ENCODE measurements at places on chromosomes 11 and 22.

DNA sequence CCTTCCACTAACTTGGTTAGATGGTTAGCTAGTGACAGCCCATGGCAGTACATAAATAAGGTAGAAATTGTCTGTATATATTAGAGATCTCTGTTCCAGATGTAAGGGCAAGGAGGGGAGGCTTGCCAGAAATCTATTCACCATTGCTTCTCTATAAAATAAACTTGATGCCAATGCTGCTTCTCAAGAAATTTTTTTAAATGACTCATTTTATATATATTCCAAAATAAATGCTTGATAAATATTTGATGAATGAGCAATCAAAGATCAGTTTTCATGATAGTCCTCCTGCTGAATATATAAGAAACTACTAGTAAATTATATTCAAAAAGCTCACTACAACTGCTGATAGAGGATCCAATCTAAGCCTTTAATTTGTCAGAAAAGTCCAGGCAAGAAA, 710.6 kb upstream of the CCDC179 start:
- DNase-seq = no peak

DNA sequence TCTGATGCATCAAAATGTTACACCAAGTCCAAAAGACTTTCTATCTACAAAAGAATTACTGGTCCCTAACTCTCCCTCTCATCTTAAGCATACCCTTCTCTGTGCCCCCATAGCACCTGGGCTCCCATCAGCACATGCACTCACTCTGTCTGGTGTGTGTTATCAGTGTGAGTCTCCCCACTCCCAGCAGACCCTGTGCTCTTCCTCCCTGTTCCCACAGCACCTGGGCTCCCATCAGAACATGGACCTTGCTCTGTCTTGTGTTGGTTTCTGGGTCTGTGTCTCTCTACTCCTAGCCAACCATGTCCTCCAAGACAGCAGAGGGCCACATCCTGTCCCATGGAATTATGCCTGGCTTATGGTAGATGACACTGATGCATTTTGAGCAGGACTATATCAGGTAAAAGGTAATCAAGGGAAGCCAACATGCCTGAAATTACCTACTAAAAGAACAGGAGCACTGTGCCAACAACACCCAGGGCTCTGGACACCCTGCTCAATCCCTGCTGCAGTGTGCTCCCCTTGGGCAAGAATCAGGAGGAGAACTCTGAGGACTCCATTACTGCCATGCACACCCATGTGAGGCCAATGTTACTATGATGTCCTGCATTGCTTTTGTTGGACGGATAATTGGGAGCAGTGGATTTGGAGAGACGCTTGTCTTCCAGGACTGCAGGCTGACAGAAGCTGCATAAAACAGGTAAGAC, 34.3 kb downstream of the GAB4 start:
- no peak for DNase-seq

GRCh38 chr11:119634301-119634700, 94.7 kb downstream of the NECTIN1 start:
- DNase-seq = no peak

DNA sequence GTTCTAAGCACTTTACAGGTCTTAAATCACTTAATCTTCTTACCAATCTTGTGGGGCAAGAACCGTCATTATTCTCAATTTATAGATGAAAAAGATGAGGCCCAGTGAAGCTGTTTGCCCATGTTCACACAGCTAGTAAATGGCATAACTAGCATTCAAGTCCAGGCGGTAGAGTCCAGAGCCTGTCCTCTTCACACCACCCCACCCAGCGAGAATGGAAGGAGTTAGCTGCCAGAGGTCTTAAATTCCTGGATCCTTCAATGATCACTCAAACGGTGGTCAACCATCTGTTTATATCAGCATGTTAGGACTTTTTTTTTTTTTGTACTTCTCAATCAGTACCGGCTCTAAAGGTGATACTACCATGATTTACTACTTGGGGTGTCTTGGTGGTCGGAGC, 43.3 kb downstream of the PARVA start:
- DNase-seq = no peak

DNA sequence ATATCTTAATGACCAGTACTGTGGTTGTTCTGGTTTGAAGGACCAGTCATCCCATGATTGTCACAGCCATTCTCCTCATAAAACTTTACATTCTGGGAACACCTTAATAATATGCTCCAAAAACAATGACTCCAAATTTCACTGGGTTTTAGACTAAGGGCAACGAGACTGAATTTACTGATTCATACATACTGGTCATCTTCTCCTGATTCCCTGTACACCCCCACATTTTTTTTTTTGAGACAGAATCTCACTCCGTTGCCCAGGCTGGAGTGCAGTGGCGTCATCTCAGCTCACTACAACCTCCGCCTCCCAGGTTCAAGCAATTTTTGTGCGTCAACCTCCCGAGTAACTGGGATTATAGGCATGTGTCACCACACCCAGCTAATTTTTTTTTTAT, 78.9 kb downstream of the GAB2 start:
- no peak for DNase-seq

DNA sequence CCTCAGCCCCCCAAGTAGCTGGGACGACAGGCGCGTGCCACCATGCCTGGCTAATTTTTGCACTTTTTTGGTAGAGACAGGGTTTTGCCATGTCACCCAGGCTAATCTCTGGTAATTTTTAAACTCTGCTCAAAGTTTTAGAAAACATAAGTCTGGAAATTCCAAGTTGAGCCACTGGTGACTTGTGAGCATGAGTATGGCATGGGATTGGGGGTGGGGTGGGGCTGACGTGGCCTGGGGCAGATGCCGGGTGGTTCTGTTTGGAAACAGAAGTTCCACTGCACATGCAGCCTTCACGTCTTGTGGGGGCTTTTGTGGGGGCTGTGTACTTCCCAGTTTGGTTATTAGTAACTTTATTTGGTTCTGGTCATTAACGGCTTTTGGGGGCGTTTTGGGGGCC, 67.3 kb downstream of the PTPRJ start:
- DNase-seq = no peak

DNA sequence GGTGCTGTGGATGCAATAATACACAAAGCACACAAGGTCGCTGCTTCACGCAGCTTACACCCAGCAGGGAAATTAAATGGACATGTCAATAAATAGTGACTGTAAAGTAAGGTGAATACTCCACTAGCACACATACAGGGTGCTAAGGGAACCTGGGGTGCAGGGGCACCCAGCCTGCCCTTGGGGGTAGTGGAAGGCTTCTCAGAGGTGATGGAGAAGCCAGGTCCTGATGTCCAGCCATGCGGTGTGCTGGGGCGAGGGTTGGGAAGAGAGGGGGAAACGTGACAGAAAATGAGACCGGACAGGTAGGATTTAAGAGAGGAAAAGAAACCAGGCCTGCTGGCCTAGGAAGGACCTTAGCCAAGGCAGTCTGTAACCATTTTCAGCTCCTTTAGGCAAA, 200.5 kb downstream of the GRIK4 start:
- DNase-seq = no peak

GRCh38 chr11:107916671-107917241, 11.5 kb upstream of the RAB39A start:
- no peak for DNase-seq

DNA sequence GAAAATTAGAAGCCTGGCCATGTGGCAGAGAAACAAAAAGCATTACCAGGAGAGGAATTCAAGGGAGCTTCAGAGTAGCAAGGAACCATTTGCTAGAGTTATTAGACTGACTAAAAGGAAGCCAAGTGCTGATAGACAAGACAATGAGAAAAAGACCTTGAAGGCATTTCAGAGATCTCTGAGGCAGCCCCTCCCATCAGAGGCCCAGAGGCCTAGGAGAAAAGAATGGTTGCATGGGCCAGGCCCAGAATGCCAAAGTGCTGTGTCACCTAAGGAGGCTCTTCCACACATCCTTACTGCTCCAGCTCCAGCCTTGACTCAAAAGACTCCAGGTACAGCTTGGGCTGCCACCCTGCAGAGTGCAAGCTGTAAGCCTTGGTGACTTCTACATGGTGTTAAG, 61.8 kb upstream of the POU2AF2 start:
- DNase-seq = no peak

DNA sequence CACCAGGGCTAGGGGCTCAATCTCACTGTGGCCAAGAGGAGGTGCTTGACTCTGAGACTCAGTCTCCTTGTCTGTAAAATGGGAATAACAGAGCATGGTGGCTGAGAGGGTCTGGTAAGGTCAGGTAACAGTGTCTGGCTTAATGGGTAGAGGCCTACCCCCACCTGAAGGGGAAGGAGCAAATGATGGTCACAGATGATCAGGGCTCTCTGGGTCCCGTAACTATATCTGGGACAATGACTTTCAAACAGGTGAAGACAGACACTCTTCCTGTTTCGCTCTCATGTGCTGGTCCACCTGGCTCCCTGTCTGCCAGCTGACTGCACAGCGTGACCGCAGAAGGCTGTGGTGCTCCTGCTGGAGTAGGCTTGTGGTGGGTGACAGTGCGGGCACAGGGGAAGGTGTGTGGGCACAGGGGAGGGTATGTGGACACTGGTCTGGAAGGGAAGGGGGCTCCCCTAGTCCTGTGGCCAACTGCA, 4.0 kb downstream of the A4GALT start:
- DNase-seq = no peak

DNA sequence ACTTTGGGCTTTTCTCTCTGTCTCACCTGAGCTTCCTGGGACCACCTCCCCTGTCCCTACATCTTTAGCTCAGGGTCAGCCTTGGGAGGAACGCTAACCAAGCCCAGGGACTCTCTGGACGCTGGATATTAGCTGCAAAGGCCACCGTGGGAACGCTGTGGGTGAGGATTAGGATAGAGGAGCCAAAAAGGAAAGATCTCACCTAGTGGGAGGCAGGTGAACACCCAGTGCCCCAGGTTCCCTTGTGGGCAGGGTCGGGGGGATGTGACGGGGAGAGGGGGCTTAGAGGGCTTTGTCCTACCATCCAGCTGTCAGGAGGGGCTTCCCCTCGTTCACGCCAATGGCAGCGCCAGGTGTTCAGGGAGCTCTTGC, 50.2 kb downstream of the LINC01488 start:
- DNase-seq = no peak

- DNase-seq = no peak
Measured at GRCh38 chr11:31772412-31772811, 38.7 kb downstream of the PAX6 start.

GRCh38 chr22:37179622-37180420, 8.2 kb downstream of the C1QTNF6 start:
- DNase-seq = no peak

All from thyroid gland (tissue), 4 donors.